Activated T-cell treated with anti-CD3 and anti-CD28 coated beads for 24 hours (primary cell): ENCODE measurements at places on chromosomes 1 and 21.

GRCh38 chr1:44696101-44696500, 21.6 kb downstream of the ARMH1 start:
- no peak for DNase-seq

- no peak for DNase-seq
Observed at GRCh38 chr1:116794371-116794770, 40.1 kb downstream of the CD2 start.

DNA sequence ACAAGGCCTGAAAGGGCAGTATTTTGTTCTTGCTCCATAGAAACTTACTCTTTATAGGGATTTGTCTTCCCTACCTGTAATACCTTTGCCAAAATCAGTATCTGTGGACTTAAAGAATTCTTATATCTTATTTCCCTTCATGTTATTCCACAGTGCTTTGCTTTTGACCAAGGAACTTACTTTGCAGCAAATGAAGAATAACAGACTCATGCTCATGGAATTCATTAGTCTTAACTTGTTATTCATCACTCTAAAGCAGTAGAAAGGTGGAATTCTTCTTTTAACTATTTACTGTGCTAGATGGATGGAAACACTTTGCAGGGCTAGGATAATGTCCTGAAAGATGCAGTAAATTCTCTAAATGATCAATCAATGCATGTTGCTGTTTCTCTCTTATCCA, 45.9 kb downstream of the DUSP10 start:
- no peak for DNase-seq

DNA sequence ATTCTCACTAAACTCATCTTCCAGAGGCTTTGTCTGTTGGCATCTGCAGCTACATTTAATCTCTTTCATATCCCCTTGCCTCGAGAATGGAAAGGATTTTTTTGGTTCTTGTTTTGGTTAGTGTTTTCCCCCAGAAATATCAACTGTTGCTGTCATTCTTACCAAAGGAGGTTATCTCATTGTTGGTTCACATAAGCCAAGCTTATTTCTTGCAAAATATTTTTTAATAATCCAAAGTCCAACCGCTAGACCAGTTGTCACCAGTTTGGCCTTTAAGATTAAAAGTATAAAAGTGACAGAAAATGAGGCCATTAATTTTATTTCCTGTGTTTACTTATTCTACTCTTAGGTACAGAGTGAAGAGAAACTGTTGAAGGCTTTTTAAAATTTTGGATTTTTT, 66.5 kb upstream of the PROX1 start:
- no peak for DNase-seq

GRCh38 chr1:47252369-47252768, 20.3 kb upstream of the TAL1 start:
- no peak for DNase-seq
